ENCODE measurements at places on chromosomes 12 and 14.

- no peak for DNase-seq
These were observed 165.3 kb downstream of the SNAPC1 start for GRCh38 chr14:61927520-61927919.

DNA sequence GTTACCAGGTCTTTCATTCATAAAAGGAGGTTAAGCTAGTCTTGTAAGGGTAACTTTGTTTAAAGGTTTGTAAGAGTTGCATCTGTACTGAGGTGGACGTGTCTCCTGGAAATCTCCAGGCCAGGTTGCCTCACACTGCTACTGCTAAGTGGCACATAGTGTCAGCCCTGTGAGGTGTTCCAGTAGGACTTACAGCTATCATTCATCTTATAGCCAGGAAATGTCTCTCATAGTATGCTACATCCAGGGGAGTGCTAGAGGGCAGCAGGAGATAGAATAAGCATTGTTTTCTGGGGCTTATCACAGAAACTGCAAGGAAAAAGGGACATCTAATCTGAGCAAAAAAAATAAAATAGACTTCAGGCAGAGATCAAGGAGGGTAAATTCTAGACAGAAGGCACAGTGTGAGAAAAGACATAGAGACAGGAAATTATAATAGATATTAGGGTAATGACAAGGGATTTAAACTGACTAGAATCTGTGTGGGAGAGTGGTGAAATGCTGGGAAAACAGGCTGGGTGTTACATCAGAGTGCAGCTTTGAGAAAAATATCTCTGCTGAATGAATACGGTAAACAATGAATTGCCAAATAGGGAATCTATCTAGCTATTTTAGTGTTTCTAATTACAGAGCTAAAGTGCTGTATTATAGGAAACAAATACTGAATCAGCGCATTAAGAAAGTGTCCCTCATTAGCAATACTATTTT is 205.1 kb upstream of the ABCD2 start:
- DNase-seq: no peak

DNA sequence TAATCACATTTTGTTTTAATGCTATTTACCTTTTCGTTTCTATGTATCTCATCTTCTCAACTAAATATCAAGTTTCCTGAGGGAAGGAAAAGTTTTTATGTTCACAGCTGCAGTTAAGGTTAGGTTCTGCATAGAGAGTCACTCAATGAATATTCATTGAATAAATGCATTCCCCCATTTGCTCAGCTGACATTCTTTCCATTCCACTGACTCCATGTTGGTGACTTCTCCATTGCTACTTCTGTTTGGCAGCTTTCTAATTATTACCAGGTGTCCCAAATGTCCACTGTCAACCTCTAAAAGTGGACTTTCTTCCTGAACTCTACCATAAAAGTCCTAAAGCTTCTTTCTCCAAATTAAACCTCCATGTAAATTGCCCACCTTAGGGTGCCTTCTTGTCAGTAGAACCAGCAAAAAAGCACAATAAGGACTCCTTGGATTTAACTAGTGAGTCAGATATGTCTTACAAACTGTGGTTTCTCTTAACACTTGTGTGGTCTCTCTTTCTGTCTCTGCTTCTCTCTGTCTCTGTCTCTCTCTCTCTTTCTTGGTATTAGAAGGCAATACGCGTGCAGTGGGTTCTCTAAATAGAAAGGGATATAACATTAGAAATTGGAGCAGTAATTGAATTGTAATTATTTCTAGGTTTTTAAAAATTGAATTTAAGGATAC is 85.9 kb downstream of the TMEM117 start:
- DNase-seq: no peak

DNA sequence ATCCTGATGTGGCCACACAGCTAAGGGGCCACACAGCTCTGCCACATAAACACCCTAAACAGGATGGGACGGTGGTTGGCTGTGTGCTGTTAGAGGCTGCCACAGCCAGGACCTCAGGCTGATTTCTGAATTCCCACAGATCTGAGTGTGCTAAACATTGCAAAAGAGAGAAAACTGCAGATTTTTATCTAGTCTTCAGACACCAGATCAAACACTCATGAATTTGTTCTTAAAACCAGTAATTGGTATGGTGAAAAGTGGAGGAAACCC is 190.7 kb downstream of the MON2 start:
- DNase-seq: no peak

- DNase-seq: no peak
These were observed 19.2 kb downstream of the XRCC3 start for GRCh38 chr14:103696070-103696402.

GRCh38 chr12:117010693-117011451 is 88.3 kb downstream of the TESC start:
- no peak for DNase-seq

GRCh38 chr12:643475-644302 is 19.6 kb downstream of the NINJ2 start:
- DNase-seq: no peak

GRCh38 chr12:68565391-68565903 is 45.3 kb upstream of the RAP1B start:
- no peak for DNase-seq

GRCh38 chr14:58332561-58332960 is 34.2 kb downstream of the ARID4A start:
- DNase-seq: no peak

GRCh38 chr12:108940138-108940537 is 60.2 kb downstream of the DAO start:
- no peak for DNase-seq

Data from activated T-cell treated with anti-CD3 and anti-CD28 coated beads for 48 hours (primary cell).